ENCODE measurements at places on chromosomes 1 and 21.

- DNase-seq, result no peak
These were observed 33.7 kb upstream of the PLA2G2C start for GRCh38 chr1:20220036-20220435.

- no peak for DNase-seq
These were observed 96.0 kb downstream of the FOXD2 start for GRCh38 chr1:47533793-47534328.

- DNase-seq, result no peak
These were observed 34.5 kb upstream of the CD58 start for GRCh38 chr1:116605315-116605714.

DNA sequence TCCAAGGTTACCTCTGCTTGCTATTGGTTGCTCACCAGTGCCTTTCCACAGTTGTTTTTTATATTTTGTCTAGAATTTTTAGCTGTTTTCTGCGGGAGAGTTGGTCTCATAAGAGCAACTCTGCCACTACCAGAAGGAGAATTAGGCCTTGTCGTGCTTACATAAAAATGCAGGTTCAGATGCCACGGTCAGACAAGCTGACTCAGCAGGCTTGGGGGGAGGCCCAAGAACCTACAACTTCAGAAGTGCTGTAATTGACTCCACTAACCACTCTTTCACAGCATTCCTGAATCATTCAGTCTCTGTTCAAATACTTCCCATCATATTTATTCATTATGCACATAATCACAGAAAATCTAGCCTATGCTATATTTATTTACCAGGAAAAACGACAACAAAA, 23.1 kb upstream of the YRDC start:
- no peak for DNase-seq

GRCh38 chr1:36253161-36253862, 29.1 kb downstream of the THRAP3 start:
- no peak for DNase-seq

DNA sequence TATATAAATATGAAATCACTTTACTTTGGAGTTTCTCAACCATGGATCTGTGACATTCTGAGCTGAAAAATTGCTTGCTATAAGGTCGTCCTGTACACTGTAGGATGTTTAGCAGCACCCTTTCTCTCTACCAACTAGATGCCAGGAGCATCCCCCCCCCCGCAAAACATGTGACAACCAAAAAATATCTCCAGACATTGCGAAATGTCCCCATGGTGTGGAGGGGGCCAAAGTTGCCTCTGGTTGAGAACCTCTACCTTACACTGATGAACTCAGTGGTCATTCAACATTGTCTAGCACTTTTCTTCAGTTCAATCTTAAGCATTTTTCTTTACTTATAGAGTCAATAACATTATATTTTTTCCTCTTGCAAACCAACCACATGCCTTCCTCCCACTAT, 9.2 kb downstream of the FASLG start:
- DNase-seq, result no peak

- DNase-seq, result no peak
These were observed 7.5 kb upstream of the PSEN2 start for GRCh38 chr1:226862890-226863289.

GRCh38 chr1:223711173-223711572, 1.2 kb upstream of the CAPN2 start:
- no peak for DNase-seq

GRCh38 chr1:182206626-182207239, 145.2 kb upstream of the ZNF648 start:
- DNase-seq, result no peak

DNA sequence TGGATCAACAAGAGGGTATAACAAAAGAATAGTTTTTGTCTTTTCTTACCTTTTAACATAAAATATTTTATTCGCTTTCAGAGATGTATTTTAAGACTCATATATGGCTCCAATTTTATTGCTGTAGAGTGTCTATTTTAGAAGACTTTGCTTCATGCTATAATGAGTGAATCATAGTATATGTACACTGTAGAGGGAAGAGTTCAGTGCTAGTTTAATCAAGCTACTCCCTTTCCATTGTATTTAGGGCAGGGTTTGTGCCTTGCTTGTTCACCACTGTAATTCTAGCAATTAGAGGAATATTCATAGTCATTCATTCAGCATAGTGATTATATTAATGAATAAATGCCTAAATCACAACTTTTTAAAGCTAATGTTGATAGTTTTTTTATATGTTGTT, 78.8 kb downstream of the CEP350 start:
- DNase-seq, result no peak

All from activated T-helper 1 cell treated with anti-CD3 and anti-CD28 coated beads, Interleukin-2, amount 50 U/mL, for 16 hours (primary cell).